ENCODE measurements at places on chromosomes 7 and 10.
A peak's percentile ranks its signal among the peaks of the same experiment; 100 is the strongest.

GRCh38 chr10:16965740-16966447 lies 148.7 kb upstream of the RSU1 start:
- no peak for DNase-seq

GRCh38 chr7:137704723-137705122 lies 142.1 kb downstream of the DGKI start:
- DNase-seq, result no peak

DNA sequence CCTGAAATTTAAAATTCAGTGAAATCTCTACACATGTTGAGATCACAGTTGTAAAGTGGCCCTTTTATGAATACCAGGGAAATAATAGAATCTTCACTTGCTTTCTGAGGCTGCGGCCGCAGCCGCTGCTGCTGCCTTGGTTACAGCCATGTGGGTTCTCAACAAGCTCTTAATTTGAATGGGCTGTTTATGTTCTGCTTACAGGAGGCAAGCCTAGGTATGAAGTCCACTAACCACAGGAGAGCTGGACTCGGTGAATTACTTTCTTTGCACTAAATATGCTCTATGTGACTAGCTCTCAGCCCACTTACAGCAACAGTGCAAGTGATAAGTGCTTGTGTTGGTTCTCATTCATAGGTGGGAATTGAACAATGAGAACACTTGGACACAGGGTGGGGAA lies 410.8 kb downstream of the SFMBT2 start:
- DNase-seq, result no peak

GRCh38 chr7:101589976-101590662 lies 39.0 kb downstream of the MYL10 start:
- DNase-seq, result peak; percentile 2

DNA sequence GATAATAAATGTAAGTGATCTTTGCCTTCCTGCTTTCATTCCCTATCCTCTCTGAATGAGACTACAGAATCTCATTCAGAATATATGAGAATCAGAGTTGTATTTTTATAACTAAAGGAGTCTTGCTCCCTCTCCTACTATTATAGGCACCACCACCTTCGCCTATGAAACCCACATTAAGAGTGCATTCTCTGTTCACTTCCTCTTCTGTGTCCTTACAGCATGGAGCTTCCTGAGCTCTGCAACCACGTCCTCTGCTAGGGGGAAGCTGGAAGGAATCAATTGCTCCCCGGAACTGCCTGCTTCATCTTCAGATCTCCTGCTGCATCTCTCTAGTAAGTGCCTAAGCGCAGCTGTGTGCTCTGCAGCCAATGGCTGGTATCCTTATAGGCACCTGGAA lies 820.7 kb downstream of the GRID1 start:
- no peak for DNase-seq

GRCh38 chr7:131522325-131522930 lies 34.0 kb downstream of the PODXL start:
- DNase-seq, result peak; percentile 44

DNA sequence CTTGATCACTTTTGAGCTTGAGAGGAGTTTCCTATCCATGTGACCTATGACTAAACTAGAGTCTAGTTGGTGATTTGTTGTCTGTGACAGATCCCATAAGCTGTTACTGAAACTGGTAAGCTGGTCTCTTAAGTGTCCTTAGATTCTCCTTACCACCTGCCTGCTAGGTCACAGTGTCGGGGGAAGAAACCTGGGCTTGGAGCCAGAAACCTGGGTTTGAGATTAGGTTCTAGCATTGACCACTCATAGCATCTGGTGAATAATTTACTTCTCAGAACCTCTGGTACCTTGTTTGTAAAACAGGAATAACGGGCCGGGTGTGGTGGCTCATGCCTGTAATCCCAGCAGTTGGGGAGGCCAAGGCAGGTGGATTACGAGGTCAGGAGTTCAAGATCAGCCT lies 21.8 kb upstream of the ITPRID1 start:
- DNase-seq, result no peak

Measured in GM20000 (cell line).